Stimulated activated CD8-positive, alpha-beta memory T cell treated with anti-CD3 and anti-CD28 coated beads, Interleukin-4, amount 100 ng/mL, for 1 hour (primary cell): ENCODE measurements at places on chromosomes 16 and 17.

DNA sequence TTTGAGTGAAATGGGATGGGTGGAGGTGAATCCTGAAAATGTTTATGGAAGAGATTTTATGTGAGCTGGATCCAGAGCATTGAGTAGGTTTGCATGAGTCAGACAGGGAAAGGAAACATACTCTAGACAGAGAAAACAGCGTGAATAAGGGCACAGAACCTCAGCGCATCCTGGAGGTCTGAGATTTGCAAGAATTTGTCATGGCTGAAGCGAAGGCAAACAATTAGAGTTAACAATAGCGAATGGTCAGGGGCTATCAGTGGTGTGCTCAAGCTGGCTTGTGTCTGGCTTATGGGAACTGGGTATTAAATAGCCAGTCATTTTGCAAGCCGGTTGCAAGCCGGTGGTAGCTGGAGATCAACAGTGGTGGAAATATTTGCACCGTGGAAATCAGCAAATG, 36.4 kb downstream of the MAP2K6 start:
- no peak for DNase-seq

GRCh38 chr17:62822080-62822904, 14.2 kb upstream of the MARCHF10 start:
- no peak for DNase-seq

DNA sequence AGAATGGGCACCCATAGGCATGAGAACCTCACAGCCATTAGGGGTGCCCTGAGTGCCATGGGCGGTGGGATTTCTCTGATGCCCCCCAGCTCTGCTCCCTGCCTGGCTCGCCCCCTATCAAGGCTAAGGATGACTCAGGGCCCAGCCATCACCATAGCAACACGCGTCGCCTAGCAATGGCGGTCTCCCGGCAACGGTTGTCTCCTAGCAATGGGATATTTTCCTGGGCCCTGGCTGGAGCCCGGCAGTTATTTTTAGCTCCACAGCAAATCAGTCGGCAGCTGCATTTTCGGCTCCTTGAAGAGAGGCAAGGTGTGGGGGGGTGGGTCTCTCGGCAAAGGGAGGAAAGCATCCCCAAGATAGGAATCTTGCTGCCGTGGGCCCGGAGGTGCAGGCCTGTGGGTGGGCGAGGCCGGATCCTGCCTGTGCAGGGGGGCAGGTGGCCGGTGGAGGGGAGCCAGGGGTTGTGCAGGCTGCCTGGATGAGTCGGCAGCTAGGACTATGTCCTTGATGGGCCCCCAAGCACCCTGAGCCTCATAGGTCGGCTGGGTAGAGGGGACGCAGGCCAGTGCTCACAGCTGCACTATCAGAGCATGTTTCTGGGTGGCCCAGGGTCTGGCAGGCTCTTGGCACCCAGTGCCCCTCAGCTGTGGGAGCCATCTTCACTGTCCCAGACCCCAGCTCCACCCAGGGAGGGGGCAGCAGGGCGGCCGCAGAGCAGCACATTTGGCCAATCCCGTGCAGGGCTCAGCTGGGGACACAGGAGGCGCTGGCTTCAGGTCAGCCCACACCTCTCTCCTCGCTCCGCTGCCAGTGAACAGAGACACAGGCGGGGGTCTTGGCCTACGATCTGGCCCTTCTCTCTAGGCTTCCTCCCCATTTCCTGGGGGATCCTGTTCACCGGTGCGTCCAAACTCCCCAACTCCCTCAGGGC, 4.2 kb upstream of the FBXL16 start:
- no peak for DNase-seq

GRCh38 chr17:77297693-77298666, 157.2 kb downstream of the SEC14L1 start:
- no peak for DNase-seq

- DNase-seq = no peak
Measured at GRCh38 chr16:85991425-85991824, 92.5 kb downstream of the IRF8 start.

DNA sequence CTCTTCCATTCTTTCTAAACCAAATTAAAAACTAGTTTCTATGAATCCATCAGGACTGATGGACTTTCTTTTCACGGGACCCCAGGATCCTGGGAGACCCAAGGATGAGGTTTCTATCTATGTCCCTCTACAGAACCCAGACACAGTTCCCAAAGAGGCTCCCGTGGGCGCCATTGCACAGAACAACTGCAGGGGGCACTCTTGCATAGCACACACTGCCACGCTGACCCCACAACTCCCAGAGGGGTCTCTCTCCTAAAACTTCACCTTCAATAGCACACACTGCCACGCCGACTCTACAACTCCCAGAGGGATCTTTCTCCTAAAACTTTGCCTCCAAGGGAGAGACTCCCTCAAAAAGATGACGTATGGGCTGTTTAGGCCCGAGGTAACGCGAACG, 9.0 kb downstream of the ABR start:
- no peak for DNase-seq

DNA sequence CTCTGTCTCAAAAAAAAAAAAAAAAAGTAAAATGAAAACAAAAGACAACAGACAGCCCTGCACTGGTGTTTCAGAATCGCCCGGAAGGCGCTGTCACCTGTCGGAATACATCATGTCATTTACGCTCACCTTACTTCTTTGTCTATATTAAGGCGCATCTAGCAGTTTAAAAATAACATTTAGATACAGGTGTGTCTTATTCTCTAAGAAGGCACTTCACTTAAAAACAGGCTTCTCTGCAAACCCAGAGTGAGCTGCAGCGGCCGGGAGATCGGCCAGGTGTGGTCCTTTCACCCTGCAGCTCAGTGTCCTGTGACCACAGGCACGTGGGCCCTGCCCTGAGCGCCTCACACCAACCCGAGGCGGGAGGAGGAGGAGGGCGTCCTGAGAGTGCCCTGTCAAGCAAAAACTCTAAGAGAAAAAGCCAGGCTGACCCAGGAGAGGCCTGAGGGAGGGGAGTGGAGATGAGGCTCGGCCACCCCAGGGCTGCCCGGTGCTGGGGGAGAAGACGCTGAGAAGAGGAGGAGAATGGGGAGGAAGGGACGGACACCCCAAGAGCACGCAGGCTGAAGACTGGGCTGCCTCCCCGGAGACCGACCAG, 3.3 kb upstream of the LMF1 start:
- DNase-seq = no peak

DNA sequence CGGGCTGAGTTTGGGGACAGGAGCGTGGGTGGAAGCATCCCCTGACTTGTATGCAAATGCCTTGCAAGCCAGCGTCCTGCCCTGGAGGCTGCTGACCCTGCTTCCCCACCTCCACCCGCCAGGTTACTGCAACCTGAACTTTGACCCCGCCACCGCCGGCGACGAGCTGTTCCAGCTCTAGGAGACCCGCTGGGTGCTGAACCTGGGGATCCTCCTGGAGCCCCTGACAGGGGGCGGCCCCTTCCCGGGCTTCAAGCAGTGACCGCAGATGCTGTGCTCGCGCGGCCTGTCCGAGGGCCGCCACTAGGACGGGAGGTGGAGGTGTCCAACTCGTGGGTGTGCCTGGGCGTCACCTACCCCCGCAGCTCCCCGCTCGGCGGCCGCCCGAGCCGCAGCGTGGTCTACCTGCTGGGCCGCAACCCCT, 10.7 kb upstream of the SLC16A5 start:
- no peak for DNase-seq

GRCh38 chr16:803754-804080, 3.2 kb upstream of the GNG13 start:
- no peak for DNase-seq

DNA sequence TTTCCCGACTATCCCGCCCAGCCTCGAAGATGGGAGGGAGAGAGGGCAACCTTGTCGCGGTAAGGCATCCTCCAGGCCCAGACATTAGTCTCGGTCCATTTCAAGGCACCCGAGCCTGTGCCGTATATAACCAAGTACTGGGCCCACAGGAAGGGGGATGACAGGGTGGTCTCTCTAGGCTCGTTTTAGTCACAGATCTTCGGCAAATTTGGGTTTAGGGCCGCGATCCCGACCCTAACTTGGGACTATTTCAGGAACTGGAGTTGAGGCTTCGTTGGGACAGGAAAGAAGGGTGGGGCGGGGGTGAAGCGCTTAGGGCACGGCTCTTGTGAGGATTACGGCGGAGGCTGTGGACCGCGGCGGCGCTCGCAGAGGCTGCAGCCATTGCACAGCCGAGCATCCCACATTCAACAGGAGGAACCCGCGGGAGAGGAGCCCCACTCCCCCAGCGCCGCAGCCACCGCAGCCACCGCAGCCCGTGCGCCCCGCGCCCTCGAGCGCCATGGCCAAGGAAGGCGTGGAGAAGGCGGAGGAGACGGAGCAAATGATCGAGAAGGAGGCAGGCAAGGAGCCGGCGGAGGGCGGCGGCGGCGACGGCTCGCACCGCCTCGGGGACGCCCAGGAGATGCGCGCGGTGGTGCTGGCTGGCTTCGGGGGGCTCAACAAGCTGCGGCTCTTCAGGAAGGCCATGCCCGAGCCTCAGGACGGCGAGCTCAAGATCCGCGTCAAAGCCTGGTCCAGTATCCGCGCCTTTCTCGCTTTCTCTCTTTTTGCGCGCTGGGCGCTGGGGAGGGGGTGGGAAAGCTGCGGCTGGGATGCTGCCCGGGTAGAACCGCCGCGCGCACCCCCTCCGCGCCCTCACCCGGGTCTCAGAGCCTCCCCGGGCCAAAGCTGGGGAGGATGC, at the start of gene VAT1L:
TSS of gene VAT1L (plus strand) at position 384 of the 904 bp plus-strand sequence. CDS start at position 503, 119 bp downstream.
- DNase-seq = no peak

- no peak for DNase-seq
Measured at GRCh38 chr17:68526548-68526947, 14.3 kb downstream of the PRKAR1A start.

- DNase-seq = no peak
Measured at GRCh38 chr17:79473876-79474440, 136.9 kb downstream of the RBFOX3 start.

DNA sequence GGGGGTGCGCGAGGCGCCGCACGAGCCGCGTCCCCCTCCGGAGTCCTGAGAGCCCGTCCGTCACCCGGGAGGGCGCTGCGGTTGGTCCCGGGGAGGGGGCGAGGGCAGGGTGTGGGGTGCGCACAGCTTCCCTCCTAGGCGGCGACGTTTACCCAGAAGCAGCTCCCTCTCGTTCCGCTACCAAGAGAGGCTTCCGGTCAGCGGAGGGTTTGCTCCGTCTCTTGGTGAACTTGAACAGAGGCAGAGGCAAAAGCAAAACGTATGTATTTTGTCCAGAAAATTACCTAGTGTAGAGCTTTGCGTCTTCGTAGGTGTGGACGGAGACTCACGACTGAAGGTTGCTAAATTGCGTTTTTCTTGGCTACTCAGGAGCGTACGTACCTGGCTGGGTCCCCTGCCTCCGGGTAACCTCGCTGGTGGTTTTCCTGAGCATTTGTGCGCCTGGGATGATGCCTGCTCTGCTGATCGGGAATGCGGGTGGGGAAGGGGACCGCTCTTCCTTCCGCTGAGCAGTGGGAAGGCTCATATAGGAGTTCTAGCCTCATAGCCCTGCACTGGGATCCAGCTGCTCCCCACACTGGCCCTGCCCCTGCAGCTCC, 833 bp downstream of the WSCD1 start:
- DNase-seq = no peak

DNA sequence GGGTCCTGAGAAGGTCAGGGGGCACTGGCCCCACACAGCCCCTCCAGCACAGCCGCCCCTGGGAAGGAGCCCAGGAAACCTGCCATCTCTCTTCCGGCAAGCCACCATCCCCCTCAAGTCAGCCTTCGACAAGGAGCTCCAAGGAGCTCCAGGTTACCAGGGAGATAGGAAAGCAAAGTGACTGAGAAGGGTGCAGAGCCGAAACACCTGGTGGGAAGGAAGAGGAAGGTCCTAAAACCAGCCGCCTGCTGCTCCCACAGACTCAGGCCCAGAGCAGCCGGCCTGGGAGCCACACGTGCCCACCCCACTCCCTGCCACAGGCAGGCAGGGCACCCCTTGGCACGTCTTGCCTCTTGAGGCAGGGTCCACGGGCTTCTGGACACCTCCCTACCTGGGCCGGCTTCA, 80.7 kb downstream of the TIMM22 start:
- no peak for DNase-seq

DNA sequence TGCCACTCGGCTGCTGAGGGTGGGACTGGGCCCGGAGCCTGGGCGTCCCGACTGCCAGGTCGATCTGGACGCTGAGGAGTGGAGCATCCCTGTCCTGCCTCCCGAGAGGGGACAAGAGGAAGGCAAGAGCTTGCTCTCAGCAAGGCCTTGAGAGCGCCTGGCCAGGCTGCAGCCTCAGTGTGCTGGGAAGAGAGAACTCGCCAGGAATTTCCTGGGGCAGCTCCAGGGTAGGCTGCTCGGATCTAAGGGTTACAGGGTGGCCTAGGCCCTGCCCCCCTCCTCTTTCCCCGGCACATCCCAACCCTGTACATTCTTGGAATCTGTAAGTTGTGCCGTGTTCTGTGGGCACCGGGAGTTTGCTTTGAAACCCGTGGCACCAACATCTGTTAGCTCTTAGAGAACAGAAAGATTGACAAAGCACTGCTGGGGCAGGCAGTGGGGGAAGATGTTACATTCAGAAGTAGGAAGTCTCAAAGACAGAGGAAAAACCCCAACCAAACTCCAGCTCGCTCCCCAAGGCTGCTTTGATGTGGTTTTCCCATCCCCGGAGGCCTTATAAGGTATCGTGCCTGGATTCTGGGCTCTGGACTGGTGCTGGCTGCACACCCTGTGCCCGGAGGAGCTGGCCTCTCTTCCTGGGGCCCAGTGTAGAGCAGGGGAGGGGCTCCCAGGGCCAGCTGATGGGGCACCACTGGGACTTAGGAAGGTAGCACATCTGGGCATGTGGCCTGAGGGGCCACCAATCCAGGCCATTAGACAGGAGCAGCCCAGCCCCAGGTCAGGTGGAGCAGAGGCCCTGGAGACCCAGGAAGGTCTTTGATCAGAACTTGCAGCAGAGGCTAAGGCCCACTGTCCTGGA, 55.2 kb downstream of the NKD1 start:
- no peak for DNase-seq

DNA sequence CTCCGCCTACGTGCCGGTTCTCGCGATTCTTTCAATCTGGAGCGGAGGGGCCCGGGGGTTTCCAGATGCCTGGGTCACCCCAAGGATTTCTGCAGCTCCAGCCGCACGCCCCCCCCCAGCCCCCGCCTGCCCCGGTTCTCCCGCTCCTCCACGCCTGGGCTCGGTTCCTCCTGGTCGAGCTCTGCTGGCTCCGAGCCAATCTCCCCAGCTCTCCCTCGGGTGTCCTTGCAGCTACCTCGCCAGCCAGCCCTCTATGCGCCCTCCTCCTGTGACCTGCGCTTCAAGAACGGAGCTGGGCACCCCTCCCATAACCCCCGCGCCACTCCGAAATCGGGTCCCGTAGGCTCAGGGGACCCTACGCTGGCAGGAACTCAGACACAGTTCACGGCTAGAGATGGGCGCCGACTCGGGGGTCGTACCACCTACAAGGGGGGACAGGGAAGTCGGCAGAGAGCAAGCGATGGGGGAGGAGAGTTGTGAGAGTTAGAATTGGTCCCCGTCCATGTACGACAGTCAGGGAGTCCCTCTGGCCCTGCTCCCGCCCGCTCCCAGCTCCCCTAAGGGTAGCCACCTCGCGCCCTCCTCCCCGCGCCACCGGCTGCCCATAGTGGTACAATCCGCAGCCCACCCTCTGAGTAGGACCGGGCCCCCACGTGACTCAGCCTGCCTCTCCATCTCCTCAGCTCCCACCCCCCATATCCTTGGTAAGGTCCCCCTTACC, 961 bp downstream of the FGF11 start:
- DNase-seq = no peak

DNA sequence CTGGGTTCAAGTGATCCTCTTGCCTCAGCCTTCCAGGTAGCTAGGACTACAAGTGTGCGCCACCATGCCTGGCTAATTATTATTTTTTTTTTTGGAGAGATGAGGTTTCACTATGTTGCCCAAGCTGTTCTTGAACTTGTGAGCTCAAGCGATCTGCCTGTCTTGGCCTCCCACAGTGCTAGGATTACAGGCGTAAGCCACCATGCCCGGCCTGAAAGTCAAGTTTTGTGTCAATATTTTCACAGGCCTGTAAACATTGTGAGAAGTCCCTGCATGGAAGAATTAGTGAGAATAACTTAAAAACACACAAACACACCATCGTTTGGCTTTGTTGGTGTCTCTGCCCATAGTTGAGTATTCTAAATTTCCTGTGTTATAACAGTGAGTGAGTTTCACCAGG, 22.2 kb downstream of the NUP85 start:
- no peak for DNase-seq
